ENCODE measurements at places on chromosomes 5 and 9.

- DNase-seq: peak; percentile 7
These were observed 28.1 kb downstream of the TMOD1 start for GRCh38 chr9:97529363-97530076.

DNA sequence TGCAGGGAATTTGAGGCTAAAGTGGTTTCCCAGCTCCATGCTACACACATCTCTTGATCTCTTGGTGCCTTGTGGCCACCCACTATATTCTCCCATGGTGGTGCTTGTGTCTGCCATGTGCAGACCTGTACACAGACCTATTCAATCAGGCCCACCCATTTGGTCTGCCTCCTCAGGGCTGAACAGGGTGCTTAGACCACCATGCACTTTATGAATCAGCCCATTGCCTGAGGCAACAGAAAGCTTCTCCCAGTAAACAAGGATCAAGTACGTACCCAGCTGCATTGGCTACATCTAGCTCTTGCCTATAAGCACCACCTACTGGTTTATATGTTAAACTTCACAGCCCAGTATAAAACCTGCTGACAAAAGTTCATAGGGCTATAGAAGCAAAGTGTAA is 664.3 kb upstream of the EDIL3 start:
- DNase-seq: peak; percentile 55

DNA sequence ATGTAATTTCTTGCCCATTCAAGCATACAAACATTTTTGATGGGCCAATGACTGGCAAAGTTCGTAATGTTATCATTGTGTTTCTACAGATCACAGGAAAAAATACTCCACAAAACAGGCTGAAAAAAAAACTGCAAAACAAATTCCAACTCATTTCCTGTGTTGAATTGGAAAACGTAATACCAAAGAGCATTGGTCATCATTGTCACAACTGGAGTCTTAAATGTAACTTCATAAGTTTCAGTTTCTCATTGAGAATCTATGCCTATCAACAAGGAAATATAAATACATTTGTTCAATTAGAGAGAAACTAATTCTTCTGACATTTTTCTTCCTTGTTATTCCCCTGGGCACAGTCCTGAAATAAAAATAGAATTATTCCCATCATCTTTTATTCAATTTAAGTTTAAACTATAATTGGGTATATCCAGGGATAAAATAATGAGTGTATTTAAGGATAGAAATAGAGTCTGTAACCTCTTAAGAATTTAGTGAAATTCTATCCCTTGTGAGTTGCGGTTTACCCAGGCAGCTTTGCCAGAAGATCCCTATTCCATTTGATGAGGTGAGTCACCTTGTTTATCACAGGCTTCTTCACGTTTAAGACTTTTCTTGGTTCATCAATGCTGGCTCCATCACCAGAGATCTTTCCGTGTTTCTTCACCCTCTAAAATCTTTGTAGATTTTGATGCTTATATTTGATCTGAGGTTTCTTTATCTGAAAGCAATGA is 112.7 kb upstream of the ITGA1 start:
- peak; percentile 88 for DNase-seq

GRCh38 chr5:152560512-152561137 is 155.5 kb upstream of the NMUR2 start:
- peak; percentile 48 for DNase-seq

DNA sequence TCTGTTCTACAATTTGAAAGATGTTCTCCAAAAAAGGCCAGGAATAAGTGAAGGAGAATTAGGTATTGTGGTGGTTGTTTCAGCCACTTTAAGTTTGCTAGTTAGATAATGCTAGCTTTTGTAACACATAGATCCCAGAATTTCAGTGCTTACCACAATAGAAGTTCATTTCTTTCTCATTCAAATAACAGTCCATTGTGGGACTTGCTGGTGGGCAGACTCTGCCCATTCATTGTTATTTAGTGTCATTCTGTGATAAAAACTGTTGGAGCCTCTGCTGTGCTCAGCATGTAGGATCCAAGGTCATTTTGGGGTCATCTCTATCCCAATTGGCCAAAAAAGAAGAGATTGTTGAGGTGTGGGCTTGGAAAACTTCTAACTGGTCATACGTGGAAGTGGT is 106.8 kb downstream of the CCDC192 start:
- DNase-seq: no peak

DNA sequence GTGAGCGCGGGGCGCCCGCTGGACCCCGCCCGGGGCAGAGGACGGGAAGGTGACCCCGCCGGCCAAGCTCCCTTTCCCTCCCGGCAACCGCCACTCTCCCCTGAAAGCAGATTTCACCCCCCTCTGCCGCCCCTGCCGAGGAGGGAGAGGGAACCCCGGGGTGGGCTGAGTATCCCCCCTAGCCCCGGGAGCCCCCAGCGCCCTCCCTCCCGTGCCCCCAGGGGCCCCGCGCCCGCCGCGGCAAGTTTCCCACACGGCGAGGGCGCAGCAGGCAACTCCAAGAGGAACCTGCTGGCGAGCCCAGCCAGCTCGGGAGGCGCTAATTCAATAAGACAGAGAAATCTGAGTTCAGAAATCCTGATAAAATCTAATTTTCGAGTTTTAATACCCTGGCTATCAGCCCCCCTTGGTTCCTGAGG is 1.6 kb downstream of the NTNG2 start:
- no peak for DNase-seq
